Epithelial cell of prostate (primary cell): ENCODE measurements at places on chromosomes 7 and 10.

GRCh38 chr7:138943061-138943460 is 38.1 kb downstream of the KIAA1549 start:
- DNase-seq: no peak

GRCh38 chr10:23829556-23829955 is 379.4 kb upstream of the KIAA1217 start:
- no peak for DNase-seq

DNA sequence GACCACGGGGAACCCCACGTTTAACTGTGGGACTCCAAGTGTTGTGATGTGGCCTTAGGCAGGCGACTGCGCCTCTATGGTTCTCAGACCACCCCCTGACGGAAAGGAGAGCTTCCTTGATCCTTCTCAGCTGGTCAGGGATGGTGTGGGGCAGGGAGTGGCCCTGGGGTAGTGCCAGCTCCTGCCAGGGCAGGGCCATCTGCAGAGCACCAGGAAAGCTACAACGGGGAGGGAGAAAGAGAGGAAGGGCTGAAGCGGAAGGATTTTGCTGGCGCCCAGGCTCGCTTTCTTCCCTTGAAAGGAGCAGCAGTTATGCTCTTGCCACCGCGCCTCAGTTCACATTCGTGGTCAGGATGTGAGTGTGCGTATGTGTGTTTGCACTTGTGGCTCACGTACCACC is 74.9 kb upstream of the PCBD1 start:
- no peak for DNase-seq

- no peak for DNase-seq
Measured at GRCh38 chr10:190216-190615, 55.0 kb downstream of the ZMYND11 start.

- DNase-seq: no peak
Measured at GRCh38 chr7:155071916-155072571, 1.9 kb downstream of the HTR5A start.

GRCh38 chr10:31804352-31804810 is 124.2 kb downstream of the ARHGAP12 start:
- DNase-seq: no peak
